ENCODE measurements at places on chromosomes 13 and 19. TPM values are rescaled to one million over a fixed set of nuclear protein-coding genes. Genes with fewer than 3 reads are reported as not detected.
A peak's percentile ranks its signal among the peaks of the same experiment; 100 is the strongest.

Gene FXYD3
- total RNA-seq: 26.8 TPM

Gene NPAS1
- total RNA-seq: 1.8 TPM

Gene SPRED3
- 2.9 TPM for total RNA-seq

Gene DCT
- total RNA-seq: not detected

Gene CALR3
- total RNA-seq: 0.32 TPM

GRCh38 chr19:38564981-38565690 lies 52.6 kb downstream of the MAP4K1 start:
- peak overlapping the region; percentile 51 for H3K4me3 ChIP-seq
- H3K4me1 ChIP-seq: peaks cover 14% of the 10 kb centered on the region
- DNase-seq: no peak
- H3K27ac ChIP-seq: peak overlapping the region; percentile 47
- H3K27me3 ChIP-seq: no peaks in the 10 kb centered on the region
- H3K36me3 ChIP-seq: no peaks in the 10 kb centered on the region

DNA sequence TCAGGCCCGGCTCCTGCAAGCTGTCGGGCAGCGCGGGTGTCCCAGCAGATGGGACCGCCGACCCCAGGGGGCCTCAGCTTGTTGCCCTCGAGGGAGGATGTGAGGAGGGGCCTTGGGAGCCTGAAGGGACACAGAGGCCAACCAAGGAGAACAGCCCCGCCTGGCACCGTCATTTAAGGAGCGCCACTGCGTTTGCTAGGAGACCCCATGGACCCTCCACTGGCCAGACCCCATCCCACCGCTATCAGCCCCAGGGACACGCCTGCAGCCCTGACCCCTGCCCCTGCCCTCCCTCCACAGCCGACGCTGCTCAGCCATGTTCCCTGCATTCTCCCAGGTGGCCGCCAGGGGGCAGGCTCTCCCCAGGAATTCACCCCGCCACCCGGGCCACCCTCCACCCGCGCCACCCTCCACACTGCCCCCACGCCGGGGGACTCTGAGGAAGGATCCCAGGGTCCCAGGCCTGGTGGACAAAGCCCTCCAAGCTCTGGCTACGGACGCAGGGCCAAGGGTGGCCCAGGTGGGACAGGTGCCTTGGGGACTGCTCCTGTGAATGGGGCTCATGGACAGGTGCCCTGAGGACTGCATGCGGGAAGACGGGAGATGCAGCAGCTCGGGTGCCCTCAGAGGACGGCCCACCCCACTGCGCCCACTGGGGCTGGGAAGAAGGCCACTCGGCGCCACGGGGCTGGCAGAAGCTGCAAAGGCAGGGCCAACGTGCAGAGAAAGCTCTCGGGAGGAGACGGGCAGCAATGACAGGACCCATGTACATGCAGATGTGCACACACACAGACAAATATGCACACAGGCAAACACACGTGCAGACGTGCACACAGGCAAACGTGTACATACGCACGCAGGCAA lies 34.4 kb downstream of the PIP5K1C start:
- no peak for DNase-seq
- no peaks in the 10 kb centered on the region for H3K36me3 ChIP-seq
- H3K4me3 ChIP-seq: no peak overlapping the region
- peaks cover 11% of the 10 kb centered on the region for H3K4me1 ChIP-seq
- no peaks in the 10 kb centered on the region for H3K27me3 ChIP-seq
- H3K27ac ChIP-seq: no peak overlapping the region

DNA sequence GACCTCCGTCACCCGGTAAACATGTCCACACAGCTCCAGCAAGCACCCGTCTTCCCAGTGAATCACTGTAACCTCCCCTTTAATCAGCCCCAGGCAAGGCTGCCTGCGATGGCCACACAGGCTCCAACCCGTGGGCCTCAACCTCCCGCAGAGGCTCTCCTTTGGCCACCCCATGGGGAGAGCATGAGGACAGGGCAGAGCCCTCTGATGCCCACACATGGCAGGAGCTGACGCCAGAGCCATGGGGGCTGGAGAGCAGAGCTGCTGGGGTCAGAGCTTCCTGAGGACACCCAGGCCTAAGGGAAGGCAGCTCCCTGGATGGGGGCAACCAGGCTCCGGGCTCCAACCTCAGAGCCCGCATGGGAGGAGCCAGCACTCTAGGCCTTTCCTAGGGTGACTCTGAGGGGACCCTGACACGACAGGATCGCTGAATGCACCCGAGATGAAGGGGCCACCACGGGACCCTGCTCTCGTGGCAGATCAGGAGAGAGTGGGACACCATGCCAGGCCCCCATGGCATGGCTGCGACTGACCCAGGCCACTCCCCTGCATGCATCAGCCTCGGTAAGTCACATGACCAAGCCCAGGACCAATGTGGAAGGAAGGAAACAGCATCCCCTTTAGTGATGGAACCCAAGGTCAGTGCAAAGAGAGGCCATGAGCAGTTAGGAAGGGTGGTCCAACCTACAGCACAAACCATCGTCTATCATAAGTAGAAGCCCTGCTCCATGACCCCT lies 9.0 kb upstream of the CEACAM5 start:
- H3K4me1 ChIP-seq: peaks cover 10% of the 10 kb centered on the region
- DNase-seq: peak; percentile 30
- no peaks in the 10 kb centered on the region for H3K27me3 ChIP-seq
- H3K36me3 ChIP-seq: no peaks in the 10 kb centered on the region

DNA sequence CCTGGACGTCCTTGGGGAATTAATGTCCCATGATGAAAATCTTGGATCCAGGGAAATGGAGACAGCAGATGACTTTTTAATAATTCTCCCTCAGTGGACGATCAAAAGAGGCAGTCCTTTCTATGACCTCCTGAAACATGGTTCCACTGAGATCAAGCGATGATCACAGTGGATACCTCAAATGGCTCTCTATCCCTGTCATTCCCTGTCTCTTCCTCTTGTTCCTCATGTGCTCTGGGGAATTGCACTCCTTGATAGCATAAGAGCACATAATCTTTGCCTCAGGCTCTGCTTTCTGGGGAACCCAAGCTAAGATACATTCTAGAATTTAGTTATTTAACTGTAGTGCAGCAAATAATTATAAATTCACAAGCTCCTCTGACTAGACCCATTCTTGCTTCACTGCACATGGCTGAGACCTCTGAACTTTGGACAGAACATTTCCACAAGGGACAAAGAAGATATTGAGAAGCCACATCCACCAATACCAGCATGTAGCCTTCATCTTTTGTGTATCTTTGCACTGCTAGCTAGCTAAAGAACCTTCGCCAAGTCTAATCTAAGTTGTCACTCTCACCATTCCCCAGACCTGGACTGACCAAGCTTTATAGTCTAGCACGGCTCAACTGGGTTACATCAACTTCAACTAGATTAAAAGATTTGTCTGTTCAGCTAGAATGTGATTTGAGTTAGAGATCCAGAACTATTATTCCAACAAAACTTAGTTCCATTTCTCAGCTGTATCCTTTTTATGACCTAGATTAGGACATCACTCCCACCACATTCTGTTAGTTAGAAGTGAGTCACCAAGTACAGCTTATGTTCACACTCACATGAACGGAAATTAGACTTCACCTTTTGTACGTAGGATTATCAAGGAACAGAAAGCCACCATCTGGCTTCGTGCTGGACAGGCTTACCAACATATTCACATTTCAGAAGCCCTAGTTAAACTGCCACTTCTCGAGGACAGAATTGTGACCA lies 142.7 kb downstream of the SUCLA2 start:
- DNase-seq: no peak
- H3K4me1 ChIP-seq: no peaks in the 10 kb centered on the region
- H3K36me3 ChIP-seq: no peaks in the 10 kb centered on the region
- no peak overlapping the region for H3K4me3 ChIP-seq

GRCh38 chr13:97892717-97893116 lies 60.8 kb upstream of the IPO5 start:
- no peaks in the 10 kb centered on the region for H3K4me1 ChIP-seq
- no peak for DNase-seq
- H3K27me3 ChIP-seq: no peaks in the 10 kb centered on the region
- H3K4me3 ChIP-seq: no peak overlapping the region
- no peak overlapping the region for H3K27ac ChIP-seq
- no peaks in the 10 kb centered on the region for H3K36me3 ChIP-seq

DNA sequence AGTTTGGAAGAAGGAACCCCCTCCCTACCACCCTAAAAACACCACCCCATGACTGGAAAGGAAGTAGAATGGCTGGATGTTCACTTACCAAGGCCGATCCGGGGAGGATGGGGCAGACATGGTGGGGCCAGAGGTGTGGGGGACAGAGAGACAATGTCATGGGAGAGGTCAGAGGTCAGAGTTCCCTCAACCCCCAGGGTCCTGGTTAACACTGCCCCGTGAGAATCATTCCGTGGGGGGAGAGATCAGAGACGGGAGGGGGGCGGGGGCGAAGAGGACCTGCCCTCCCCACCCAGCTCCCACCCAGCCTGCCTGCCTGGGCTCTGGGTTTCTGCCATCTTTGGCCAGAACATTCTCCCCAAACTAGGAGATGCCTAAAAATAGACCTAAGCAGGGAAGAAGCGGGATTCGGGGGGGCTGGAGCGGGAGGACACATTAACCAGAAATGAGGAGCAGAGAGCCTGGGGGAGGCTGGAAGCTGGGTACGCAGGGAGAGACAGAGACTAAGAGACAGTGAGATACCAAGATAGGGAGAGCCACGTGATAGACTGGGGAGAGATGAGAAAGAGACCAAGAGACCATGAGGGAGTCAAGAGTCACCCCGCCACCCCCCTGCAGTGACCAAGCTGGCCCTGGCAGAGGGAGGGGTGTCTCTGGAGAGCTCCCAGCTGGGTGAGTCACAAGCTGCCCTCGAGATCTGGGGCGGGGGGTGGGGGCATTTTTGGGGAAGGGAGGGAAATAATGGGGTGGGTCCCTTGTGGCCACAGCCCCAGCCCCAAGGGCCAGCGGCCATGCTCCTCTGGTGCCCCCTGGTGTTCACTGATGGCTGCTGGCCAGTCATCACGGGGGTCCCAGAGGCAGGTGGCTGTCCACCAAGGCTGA lies 6.1 kb upstream of the KANK2 start:
- H3K4me1 ChIP-seq: no peaks in the 10 kb centered on the region
- H3K4me3 ChIP-seq: no peak overlapping the region
- DNase-seq: peak; percentile 73
- no peak overlapping the region for H3K27ac ChIP-seq
- H3K36me3 ChIP-seq: no peaks in the 10 kb centered on the region
- no peaks in the 10 kb centered on the region for H3K27me3 ChIP-seq

DNA sequence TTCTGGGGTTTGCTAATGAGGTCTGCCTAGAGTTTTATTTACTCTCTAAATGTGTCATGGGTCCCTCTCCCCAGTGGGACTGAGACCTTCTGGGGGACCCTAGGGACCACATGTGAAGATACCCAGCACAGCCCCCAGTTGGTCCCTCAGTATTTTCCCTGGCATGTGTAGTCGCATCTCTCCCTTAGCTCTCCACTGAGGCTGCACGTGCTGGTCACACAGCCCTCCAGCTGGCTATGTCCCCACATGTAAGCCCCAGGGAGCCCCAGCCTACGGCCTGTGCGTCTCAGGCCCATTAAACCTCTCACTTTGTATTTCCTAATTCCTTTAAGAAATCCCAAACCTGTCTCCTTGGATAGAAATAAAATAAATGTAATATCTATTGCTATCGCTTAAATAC lies 189.6 kb upstream of the TSHZ3 start:
- no peak overlapping the region for H3K4me3 ChIP-seq
- H3K36me3 ChIP-seq: no peaks in the 10 kb centered on the region
- no peaks in the 10 kb centered on the region for H3K27me3 ChIP-seq
- DNase-seq: no peak

DNA sequence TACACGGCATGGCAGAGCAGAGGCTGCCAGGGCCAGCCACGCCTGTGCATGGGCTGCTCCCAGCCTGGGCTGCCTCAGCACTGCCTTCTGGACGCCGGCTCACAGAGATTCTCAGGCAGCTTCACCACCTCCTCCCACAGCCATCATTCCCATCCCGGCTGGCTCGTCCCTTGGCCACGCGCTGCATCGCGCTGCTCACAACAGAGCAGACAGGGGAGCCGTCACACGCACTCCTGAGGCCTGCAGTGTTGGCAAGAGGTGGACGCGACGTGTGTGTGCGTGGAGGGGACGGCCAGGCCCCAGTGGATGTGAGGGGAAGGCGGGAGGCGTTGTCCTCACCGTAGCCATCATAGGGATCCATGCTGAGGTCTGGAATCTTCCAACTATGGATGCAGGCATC lies 7.6 kb upstream of the PRKD2 start:
- H3K4me3 ChIP-seq: no peak overlapping the region
- no peaks in the 10 kb centered on the region for H3K27me3 ChIP-seq
- no peak for DNase-seq
- H3K27ac ChIP-seq: no peak overlapping the region

DNA sequence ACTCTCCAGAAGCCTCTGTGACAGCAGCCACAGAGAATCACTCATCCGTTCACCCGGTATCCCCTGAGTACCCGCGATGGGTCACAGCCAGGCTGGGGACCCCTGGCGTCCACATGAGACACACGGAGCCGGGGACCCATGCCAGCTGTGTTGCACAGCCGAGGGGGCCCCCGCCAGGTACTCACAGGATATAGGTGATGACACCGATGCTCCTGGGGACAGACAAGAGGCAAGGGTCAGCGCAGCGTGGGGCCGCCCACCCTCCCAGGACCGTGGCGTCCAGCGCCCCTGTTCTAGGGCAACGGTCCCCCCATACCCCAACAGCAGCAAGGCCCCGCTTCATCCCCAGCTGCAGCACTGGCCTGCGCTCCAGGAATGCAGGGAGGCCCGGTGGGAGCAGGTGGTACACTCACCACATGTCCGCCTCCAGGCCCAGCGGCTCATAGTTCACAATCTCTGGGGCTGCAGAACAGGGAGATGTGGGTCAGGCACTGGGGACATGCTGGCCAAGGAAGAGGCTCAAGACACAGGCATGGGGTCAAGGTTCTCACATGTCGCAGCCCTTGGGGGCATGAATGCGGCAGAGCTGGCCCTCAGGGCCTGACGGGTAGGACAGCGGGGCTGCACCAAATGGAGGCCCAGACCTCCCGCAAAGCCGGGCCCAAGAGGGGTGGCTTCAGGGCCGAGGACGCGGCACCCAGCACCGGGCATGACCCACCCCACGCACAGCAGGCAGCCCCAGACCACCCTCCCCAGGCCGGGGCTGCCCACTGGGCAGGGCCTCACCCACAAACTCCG lies 7.2 kb downstream of the DAPK3 start:
- no peak overlapping the region for H3K4me3 ChIP-seq
- H3K27ac ChIP-seq: no peak overlapping the region
- no peaks in the 10 kb centered on the region for H3K27me3 ChIP-seq
- peaks cover 14% of the 10 kb centered on the region for H3K4me1 ChIP-seq
- no peak for DNase-seq

DNA sequence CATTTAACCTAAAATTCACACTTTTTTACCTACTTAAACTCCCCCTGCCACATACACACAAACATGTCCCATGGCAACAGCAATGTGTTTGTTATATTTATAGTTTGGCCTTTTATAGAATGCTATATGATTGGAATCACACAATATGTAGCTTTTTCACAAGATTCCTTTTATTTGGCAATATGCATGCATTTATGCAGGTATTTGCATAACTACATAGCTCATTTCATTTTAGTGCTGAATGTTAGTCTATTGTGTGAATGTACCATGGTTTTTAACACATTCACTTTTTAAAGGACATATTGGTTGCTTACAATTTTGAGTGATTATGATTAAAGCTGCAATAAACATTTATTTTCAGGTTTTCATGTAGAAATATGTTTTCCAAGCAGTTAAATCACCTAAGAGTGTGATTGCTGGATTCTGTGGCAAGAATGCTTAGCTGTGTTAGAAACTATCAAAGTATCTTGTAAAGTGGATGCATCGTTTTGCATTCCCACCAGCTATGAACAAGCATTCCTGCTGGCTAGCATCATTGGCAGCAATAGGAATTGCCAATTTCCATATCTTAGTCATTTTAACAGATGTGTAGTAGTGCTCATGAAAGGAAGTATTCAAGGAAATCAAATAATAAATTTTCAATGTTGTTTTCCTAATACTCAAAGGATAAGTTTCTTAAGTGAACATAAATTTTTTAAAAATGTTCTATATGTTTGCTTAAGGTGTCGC lies 557.0 kb downstream of the SLITRK1 start:
- H3K4me3 ChIP-seq: no peak overlapping the region
- no peak overlapping the region for H3K27ac ChIP-seq
- no peak for DNase-seq
- no peaks in the 10 kb centered on the region for H3K4me1 ChIP-seq
- no peaks in the 10 kb centered on the region for H3K36me3 ChIP-seq
